ENCODE measurements at places on chromosomes 7 and 10.
A peak's percentile ranks its signal among the peaks of the same experiment; 100 is the strongest.

DNA sequence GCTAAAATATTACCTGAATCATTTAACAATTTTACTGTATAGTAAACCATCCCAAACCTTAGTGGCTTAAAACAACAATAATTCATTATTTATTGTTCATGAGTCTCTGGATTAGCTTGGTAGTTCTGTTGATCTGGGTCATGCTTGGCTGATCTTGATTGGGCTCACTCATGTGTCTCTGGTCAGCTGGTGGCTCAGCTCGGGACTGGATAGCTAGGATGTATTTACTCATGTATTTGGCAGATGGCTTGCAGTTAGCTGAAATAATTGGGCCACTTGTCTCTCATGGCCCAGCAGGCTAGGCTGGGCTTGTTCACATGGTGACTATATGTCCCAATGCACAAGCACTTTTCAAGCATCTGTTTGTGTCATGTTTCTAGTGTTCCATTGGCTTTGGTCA is 262.8 kb downstream of the BBS9 start:
- no peak for DNase-seq

GRCh38 chr10:35506741-35507140 is 98.4 kb upstream of the GJD4 start:
- DNase-seq = no peak

GRCh38 chr7:108454674-108455550 is 1.3 kb downstream of the NRCAM start:
- peak; percentile 31 for DNase-seq

DNA sequence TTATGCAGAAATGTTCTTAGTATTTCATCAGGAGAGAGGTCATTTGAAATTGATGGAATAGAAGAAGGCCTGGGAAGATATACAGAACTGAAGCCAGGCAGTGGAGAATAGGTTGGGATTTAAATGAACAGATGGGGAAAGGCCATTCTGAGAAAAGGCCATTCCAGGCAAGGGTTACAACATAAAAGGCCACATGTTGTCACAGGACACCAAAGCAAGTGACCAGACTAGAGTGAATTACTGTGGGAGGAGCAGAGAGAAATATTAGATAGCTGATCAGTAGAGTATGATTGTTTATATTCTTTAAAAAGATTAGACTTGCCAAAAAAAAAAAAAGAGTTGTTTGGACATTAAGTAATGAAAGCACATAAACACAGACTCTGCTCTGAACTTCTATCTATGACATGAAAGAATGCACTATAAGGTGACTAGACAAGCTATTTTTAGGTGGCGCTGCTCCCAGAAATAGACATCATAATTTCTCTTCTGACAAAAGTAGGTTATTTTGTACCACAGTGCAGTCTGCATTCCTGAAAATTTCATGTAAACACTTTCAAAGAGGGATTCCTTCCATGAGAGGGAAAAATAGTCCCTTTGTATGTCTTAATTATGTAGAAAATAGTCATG is 55.2 kb upstream of the DKK1 start:
- no peak for DNase-seq

DNA sequence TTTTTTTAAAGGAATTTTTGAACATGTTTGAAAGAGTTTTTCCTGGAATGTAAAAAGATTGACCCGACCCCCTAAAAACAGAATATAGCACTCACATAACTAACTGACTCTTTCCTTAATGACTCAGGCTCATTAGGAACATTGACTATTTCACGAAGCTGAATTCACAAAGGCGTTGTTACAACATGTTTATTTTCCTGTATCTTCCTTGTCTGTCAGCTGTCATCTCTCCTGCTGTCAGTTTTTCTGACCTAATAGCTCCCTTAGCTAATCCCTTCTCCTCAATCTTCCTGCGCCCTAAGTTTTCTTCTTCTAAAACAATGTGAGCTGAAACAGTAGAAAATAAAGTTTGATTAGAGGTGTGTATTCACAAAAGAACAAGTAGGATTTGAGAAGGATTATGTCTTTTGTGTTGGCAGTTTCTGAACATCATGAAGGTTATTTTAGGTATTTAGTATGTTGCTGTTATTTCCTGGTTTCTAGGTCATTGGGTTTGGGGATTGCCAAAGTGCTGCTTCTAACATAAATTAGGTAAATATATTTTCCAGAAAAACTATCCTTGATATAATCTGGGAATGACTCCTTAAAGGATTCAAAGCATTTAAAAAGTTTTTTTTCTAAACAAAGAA is 4.6 kb upstream of the MDFIC start:
- no peak for DNase-seq

- peak; percentile 8 for DNase-seq
Observed at GRCh38 chr10:25758041-25758457, 176.0 kb upstream of the MYO3A start.

GRCh38 chr10:92290076-92290836 is 622 bp downstream of the CPEB3 start:
- no peak for DNase-seq

DNA sequence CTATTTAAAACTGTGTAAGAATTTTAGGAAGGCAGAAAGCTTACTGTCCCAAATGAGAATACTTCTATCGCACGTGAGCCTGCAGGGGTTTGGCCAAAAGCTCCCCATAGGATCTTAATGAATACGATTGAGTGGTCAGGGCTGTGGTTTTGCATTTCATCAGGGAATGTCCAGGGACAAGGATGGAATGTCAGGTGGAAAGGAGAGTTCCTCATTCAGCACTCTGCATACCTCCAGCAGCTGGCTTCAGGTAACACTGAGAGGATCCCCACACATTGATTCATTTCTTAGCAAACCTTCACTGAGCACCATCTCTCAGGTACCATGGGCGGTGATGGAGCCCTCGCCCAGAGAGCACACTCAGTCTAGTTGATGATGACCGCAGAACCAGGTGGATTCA is 27.2 kb downstream of the ANK3 start:
- no peak for DNase-seq

- no peak for DNase-seq
Observed at GRCh38 chr10:96090463-96090800, 39.7 kb upstream of the ZNF518A start.

All from GM12891 (cell line).